ENCODE measurements at places on chromosomes 5 and 9. TPM values are rescaled to one million over a fixed set of nuclear protein-coding genes. Genes with fewer than 3 reads are reported as not detected.

DNA sequence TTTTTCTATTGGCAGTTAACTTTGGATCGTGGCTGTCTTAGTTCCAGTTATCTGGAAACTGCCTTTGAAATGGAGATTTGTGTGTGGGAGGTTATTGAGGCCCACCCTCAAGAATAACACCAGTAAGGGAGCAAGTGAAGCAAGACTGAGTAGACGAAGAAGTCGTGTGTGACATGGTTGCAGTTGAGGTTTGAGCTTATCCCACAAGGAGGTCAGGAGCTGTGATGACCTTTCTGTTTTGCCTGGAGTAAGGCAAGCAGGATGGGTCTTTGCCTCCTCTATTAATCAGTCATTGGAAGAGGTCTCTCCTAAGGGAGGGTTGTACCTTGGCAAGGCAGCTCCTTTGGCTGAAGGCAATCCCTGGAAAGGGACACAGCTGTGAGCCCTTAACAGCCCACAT is 49.6 kb upstream of the CTXN3 start:
- no peak for DNase-seq

DNA sequence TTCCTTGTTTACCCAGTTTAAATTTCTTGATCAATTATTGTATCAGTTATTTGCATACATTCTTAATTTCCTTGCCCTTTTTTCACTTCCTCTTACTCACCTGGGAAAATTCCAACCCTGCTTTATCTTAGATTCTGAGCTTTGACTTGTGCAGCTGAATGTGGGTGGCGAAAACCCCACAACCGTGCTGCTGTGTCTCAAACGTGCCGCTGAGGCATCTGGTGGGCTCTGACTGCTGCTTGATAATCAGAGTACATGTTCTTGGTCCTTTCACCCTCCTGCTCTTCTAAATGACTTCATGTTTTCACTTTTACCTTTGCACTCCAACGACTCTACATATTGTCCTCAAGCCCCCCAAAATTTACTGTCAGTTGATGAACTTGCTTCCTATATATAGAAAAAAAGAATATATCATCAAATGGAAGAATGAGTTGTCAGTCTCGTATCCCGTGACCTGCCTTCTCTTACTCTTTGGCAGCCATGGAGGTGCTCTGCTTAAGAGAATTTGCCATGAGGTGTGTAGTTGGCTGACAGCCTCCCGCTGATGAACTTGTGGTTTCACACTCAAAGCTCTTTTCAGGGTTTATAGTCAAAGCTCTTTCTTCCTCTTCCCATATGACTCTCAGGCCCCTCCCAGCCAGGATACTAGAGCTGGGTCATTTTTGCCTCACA is 14.0 kb upstream of the JAK2 start:
- no peak for DNase-seq

DNA sequence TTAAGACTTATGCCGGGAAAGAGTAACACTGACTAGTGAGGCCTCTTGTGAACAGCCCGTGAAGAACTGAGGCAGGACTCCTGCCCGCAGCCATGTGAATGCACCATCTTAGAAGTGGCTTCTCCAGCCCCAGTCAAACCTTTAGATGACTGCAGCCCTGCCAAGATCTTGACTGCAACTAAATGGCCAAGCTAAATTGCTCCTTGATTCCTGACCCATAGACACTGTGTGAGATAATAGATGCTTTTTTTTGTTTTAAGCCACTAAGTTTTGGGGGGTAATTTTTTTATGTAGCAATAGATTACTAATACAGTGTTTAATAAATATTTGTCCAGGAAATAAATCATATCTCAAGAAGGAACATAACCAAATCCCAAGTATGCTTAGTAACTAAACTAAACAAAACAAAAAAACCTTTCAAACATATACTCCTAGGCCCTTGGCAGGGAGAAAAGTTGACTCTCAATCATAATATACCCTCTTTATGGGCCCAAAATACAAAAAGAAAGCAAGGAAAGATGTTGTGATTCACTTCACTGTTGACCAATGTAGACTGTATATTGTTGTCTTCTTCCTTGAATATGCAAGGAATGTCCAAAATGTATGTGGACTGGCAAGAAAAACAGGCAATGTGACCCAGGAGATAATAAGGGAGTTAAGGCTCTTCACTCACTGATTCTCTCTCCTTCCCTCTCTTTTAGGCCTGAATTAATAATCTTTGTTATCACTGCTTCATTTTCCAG is 79.7 kb upstream of the ZNF366 start:
- no peak for DNase-seq

Gene CIZ1
- polyA plus RNA-seq = 163 TPM

GRCh38 chr5:80962630-80963520 is 2.7 kb downstream of the RASGRF2 start:
- no peak for DNase-seq

DNA sequence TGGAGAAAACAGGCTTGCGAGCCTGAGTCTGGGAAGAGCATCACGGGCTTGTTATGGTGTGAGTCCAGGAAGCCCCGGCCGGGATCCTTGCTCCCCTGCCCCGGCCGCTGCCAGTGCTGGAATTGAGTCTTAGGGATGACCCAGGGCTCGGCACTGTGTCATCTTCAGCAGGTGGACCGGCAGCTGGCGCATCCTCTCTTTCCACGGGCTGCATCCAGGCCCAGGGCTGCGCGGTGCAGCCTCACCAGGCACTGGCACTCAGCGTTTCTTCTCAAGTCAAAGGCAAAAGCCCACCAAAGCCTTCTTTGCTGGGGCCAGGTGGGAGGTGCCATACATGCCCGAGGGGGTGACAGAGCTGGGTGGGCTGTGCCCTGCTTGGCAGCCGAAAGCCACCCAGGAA is 46.6 kb downstream of the COL5A1 start:
- no peak for DNase-seq

Gene PCDHA4
- polyA plus RNA-seq = 1.2 TPM
